ENCODE measurements at places on chromosomes 1 and 21.

GRCh38 chr1:104780470-104781078 lies 1030.9 kb downstream of the AMY1C start:
- DNase-seq = peak; percentile 8

DNA sequence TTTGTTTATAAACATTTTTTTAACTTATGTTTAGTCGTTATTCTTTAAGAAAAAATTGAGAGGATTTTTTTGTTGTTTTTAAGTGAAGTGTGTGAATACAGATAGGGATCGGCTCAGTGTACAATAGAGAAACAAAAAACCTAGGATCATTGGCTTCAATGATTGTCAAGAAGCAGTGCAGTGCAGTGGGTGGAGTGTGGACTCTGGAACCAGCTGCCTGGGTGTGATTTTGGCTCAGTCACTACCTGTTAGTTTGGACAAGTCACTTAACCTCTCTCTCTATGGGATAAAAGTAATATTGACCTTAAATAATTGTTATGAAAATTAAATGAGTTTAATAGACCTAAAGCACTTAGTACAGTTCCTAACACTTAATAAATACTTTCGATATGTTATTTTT lies 41.3 kb downstream of the SCCPDH start:
- no peak for DNase-seq

DNA sequence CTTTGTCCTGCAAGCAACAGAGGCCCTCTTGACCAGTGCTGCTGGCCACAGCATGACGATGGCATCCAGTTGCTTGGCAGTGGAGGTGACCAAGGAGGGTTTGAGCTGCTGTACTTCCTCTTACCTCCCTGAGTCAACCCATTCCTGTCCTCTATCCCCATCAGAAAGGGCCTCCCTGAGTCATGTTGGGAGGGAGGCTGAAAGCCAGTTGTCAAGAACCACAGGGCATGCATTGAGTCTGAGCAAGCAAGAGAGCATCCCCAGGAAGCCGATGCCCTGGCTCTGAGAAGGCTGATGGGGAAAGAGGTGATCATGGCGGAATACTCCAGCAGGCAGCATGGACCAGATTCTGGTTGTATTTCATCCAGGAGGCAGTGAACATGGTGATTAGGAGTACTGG lies 69.6 kb downstream of the LACTBL1 start:
- DNase-seq = no peak

DNA sequence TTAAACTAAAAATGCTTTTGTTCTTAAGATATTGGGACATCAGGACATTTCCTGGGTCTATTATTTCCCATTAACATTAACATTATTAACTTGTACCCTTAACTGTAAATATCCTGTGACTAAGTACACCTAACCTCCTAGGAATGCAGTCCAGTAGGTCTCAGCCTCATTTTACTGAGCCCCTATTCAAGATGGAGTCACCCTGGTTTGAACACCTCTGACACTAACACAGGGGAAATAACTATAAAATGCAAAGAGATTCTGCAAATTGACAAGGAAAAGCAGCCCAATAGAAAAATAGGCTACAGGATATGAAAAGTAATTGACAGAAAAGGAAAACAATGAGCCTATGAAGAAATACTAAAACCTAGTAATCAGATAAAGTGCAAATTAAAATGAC lies 11.6 kb upstream of the NCMAP start:
- DNase-seq = no peak

GRCh38 chr1:20477348-20478056 lies 8.5 kb downstream of the CAMK2N1 start:
- DNase-seq = no peak

DNA sequence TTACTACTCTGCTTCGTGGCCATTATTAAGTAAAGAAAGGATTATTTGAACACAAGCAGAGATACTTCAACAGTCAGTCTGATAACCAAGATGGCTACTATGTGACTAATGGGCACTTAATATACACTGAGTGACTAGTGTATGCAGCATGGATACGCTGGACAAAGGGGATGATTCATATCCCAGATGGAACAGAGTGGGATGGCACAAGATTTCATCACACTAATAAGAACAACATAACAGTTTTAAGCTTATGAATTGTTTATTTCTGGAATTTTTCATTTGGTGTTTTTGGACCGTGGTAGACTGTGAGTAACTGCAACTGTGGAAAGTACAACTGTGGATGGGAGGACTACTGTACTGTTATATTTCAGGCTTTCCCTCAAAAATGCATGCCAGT lies 9.4 kb downstream of the ZCCHC17 start:
- no peak for DNase-seq

DNA sequence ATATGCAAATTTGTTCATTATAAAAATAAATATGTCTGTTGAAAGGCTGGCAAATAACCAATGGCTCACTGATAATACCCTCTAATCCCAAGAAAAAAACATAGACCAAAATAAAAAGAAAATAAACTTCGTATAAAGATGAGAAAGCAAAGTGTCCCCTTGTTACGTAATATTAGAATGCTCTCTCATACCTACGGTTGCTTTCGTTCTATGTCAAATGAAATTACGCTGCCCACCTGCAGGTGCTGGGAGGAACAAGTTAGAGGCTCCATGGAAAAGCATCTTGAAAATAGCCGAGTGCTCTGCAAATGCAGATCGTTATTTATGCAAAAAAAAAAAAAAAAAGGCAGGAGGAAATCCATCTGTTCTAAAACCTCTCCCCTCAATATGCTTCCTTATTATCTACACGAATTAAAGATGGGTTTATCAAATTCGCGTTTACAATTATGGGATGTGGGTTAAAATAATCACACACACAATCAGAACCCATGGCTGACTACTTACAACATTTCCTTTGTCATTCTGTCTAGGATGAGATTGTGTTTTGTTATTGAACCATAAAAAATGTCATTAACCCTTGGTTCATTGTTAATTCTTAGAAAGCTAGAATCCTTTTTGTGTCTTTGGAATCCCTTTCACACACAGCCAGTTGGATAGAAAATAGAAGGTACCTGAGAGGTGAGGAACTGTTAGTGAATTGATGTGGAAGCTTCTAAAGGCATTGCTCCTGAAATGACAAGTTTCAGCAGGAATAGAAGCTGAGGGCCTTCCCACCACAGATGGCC lies 268.6 kb downstream of the SETD4 start:
- no peak for DNase-seq

DNA sequence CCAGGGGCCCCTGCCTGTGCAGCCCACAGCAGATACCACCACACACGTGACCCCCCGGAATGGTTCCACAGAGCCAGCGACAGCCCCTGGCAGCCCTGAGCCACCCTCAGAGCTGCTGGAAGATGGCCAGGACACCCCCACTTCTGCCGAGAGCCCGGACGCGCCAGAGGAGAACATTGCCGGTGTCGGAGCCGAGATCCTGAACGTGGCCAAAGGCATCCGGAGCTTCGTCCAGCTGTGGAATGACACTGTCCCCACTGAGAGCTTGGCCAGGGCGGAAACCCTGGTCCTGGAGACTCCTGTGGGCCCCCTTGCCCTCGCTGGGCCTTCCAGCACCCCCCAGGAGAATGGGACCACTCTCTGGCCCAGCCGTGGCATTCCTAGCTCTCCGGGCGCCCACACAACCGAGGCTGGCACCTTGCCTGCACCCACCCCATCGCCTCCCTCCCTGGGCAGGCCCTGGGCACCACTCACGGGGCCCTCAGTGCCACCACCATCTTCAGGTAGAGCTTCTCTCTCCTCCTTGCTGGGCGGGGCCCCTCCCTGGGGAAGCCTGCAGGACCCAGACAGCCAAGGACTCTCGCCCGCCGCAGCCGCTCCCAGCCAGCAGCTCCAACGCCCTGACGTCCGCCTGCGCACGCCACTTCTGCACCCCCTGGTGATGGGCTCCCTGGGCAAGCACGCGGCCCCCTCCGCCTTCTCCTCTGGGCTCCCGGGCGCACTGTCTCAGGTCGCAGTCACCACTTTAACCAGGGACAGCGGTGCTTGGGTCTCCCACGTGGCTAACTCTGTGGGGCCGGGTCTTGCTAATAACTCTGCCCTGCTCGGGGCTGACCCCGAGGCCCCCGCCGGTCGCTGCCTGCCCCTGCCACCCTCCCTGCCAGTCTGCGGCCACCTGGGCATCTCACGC lies 51.0 kb downstream of the COL18A1 start:
- DNase-seq = no peak

DNA sequence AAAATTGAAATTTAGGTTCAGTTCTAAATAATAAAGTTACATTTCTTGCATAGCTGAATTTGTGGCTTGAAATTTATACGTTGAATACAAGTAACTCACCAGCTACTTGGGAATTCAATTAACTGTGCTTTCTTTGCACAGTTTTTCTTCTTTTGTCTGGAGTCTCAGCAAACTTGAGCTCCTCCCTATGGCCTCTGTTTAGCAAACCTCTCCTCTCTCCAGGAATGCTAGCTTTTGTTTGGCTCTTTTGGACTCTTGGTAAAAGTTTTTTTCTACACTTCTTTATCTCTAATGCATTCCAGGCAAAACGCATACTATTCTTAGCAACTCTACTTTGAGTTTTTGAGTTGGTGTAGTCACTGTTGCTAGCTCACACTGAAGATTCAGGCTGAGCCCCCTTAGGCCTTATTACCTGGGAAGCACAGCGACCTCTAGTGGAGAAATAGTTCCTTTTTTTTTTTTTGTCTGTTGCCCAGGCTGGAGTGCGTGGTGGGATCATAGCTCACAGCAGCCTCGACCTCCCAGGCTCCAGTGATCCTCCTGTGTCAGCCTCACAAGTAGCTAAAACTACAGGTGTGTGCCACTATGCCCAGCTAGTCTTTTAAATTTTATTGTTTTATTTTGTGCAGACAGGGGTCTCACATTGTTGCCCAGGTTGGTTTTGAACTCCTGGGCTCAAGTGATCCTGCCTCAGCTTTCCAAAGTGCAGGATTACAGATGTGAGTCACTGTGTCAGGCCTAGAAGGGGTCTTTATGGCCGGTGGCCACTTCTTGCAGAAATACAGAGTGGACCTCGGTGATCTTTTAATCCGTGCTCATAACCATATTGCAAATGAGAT lies 61.7 kb downstream of the CASQ2 start:
- DNase-seq = peak; percentile 9

DNA sequence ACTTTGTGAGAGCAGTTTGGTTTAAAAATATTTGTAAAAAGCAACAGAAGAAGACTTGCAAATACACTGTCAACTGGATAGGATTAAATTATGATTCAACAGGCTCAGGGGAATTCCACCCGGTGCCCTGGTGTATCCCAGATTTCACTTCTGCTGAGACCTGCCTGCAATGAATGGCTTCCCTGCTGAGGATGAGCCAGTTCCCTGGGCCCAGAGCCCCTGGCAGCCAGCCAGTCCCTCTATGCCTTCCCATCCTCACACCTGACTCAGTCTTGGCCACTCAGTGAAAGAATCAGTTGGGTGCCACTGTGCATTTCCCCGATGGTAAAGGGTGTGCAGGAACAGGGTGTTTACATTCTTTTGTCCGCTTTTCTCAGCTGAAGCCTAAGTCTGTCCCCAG lies 64.4 kb downstream of the KCTD3 start:
- no peak for DNase-seq

DNA sequence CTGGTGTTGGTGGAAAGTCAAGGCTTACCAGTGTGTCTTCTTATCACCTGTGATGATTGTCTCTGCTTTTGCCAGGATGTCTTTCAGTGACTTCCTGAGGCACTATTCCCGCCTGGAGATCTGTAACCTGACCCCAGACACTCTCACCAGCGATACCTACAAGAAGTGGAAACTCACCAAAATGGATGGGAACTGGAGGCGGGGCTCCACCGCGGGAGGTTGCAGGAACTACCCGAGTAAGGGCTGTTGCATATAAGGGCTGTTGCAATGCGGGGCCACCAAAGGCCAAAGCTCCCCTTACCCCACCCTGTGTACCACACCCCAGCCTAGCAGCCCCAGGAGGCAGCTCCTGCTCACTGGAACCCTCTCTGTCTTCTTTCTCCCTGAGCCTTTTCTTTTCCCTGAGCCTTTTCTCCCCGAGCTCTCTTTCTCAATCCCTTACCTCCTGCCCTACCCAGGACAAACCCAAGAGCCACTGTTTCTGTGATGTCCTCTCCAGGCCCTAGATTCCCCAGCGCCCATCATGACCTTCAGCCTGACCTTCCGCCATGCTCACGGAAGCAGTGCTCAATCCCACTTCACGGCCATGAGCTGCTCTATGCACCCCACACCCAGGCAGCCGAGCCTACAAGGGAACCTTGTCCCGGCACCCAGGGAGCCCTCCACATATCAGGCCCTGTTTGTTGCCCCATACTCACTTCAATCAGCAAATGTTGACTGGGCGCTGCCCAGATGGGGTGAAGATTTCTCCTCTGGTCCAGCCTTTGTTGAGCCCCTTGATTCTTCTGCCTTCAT lies 40.6 kb downstream of the CAPN2 start:
- no peak for DNase-seq

- DNase-seq = no peak
Observed at GRCh38 chr21:25304611-25305010, 302.7 kb downstream of the MRPL39 start.

- DNase-seq = no peak
Observed at GRCh38 chr1:230453377-230453776, 27.2 kb upstream of the PGBD5 start.

- DNase-seq = peak; percentile 69
Observed at GRCh38 chr1:37795340-37796125, 1.9 kb downstream of the MANEAL start.

DNA sequence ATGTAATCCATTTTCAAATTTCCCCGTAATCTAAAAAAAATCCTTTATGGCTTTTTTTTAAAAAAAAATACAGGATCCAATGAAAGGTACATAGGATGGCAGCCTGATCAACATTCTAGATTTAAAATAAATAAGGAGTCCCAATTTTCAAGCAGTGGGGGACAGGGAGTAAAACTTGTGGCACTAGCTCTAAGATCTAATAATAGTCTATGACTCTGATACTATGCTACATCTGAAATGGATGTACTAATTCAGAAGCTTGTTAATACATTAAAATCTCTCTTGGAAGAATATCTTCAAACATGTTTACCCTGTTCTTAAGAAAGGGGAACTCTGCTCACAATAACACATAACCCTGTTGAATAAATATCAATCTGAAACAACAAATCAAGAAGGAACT lies 8.5 kb downstream of the DIPK1A start:
- no peak for DNase-seq

- DNase-seq = no peak
Observed at GRCh38 chr1:54339126-54339525, 67.1 kb downstream of the SSBP3 start.

GRCh38 chr1:175232335-175232734 lies 39.8 kb upstream of the KIAA0040 start:
- DNase-seq = no peak

DNA sequence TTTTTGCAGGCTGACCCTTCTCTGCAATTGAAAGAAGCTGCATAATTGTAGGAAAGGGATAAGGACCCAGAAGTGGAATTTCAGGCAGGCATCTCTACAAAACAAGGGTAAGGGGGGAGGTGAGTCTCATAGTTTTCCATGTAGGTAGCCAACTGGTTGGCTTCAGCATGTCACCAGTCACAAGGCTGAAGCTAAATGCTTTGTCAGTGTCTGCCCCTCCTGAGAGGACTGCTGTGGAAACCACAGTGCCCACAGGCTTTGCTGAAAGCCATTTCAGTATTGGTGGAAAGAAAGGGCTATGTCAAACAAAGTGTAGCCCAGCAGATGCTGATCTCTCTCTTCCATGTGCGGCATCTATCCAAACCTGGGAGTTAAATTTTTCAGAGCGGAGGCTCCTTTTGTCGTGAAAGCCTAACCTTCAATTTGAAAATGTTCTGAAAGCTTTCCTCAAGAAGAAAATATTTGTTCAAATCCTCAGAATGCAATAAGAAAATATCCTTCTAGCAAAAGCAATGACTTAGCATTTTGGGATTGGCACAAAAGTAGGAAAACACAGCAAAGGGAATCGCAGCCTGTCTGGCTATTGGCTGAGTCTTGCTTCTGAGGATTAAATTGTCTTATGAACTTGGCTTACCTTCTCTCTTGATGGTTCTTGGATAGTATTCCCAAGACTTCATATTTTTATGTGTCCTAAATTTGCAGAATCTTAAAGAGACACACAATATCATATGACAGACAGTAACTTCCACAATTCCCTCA lies 591.7 kb downstream of the PLPP3 start:
- no peak for DNase-seq

Data from activated naive CD4-positive, alpha-beta T cell treated with anti-CD3 and anti-CD28 coated beads, Interleukin-2, amount 50 U/mL, for 72 hours (primary cell).